ENCODE measurements at places on chromosomes 2 and 18.

GRCh38 chr2:240595381-240596079 is 9.0 kb downstream of the CAPN10 start:
- peak; percentile 6 for DNase-seq

- DNase-seq = peak; percentile 68
Observed at GRCh38 chr2:27663285-27664153, at the start of the genes SLC4A1AP and SUPT7L. Gene SLC4A1AP (plus strand): TSS chr2:27663889. CDS start chr2:27663915, 26 bp downstream. Gene SUPT7L (minus strand): TSS chr2:27663614. CDS start chr2:27662192, 1,422 bp downstream.

- no peak for DNase-seq
Observed at GRCh38 chr2:3681625-3682024, 21.8 kb upstream of the DCDC2C start.

- DNase-seq = no peak
Observed at GRCh38 chr2:190844700-190845401, 35.8 kb upstream of the GLS start.

GRCh38 chr2:98972582-98973167 is 36.6 kb upstream of the CRACDL start:
- no peak for DNase-seq

DNA sequence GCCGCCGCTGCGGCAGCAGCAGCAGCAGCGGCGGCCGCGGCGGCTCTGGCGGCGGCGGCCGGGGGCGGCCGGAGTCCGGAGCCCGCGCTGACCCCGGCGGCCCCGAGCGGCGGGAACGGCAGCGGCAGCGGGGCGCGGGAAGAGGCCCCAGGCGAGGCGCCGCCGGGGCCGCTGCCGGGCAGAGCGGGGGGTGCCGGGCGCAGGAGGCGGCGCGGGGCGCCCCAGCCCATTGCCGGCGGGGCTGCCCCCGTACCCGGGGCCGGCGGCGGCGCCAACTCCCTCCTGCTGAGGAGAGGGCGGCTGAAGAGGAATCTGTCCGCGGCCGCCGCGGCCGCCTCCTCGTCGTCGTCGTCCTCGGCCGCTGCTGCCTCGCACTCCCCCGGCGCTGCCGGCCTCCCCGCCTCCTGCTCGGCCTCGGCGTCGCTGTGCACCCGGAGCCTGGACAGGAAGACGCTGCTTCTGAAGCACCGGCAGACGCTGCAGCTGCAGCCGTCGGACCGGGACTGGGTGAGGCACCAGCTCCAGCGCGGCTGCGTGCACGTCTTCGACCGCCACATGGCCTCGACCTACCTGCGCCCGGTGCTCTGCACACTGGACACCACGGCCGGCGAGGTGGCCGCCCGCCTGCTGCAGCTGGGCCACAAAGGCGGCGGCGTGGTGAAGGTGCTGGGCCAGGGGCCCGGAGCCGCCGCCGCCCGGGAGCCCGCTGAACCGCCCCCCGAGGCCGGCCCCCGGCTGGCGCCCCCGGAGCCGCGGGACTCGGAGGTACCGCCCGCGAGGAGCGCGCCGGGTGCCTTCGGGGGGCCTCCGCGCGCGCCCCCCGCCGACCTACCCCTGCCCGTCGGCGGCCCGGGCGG is 646 bp downstream of the PHLPP1 start:
- peak; percentile 72 for DNase-seq

DNA sequence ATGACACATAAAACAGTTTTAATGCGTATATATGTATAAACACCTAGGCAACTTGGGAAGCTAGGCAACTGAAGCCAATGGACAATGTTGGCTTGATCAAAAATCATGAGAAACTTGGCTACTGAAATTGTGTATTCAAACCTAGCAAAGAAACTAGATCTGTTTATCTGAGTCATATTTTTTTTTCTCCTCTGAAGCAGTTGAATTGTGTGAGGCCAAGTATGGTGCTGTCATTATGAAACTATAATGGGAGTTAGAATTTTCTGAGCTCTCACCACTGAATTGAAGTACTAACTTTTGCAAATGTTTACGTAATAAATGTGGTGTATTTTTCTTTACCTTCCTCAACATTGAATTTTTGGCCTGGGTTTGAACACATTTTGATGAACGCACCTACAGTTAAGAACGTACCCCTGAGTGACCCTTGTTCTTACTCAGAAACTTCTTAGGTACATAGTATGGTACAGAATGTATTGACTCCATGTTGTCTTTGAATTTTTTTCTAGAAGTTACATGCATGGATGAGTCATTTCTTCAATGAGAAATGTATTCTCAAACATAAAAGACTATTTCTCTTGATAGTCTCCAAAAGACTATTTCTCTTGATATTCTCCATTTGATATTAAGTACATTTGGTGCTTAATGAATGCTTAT is 23.8 kb downstream of the CD28 start:
- DNase-seq = no peak

GRCh38 chr18:24632158-24632988 is 171.9 kb downstream of the HRH4 start:
- no peak for DNase-seq

DNA sequence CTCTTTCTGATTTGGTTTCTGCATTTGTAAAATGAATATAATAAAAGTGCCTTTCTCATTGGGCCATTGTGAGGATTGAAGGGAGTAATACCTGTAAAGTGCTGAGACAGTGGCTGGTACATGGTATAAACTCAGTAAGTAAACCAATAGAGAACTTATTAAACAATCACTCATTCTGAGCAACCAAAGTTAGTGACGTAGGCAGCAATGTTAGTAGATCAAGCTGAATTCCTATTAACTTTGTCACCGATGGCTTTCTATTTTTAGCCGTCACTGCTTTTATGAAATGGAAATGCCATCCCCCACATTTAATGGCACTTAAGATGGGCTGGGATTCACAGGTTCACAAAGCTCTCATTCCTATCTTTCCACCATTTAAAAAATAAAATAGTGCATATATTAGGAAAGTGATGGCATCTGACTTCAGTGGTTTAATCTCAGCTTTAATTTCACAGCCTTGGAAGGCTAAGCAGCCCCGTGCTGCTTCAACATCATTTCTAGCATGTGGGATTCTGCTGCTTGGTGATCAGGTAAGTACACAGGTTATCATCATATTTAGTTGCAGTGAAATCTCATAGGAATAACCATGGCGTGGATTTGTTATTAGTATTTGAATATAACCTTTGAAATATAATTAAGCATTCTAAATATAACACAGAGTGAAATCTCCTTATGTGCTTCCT is 17.6 kb upstream of the PPP4R1 start:
- DNase-seq = no peak

GRCh38 chr2:20571644-20572215 is 79.2 kb downstream of the HS1BP3 start:
- DNase-seq = no peak

GRCh38 chr2:9220201-9220600 is 13.6 kb downstream of the ASAP2 start:
- DNase-seq = no peak

GRCh38 chr2:168758970-168759820 is 43.2 kb upstream of the NOSTRIN start:
- DNase-seq = peak; percentile 20

- DNase-seq = no peak
Observed at GRCh38 chr2:3664925-3665324, 6.9 kb downstream of the ALLC start.

GRCh38 chr2:46101557-46102220 is 195.5 kb upstream of the EPAS1 start:
- DNase-seq = no peak

DNA sequence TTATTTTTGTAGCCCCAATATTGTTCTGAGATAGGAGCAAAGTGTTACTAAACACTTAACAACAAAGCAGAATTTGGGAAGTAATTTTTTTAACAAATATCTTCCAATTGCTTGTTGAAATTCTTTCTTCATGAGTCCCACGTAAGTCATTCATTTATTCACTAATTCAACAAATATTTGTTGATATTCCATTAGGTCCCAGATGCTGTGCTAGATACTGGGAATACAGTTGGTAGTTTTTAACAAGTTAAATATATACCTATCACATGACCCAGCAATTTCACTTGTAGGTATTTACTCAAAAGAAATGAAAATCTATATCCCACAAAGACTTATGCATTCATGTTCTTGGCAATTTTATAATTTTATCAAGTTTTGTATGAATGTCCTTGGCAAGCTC is 7.0 kb upstream of the BBS5 start:
- no peak for DNase-seq

DNA sequence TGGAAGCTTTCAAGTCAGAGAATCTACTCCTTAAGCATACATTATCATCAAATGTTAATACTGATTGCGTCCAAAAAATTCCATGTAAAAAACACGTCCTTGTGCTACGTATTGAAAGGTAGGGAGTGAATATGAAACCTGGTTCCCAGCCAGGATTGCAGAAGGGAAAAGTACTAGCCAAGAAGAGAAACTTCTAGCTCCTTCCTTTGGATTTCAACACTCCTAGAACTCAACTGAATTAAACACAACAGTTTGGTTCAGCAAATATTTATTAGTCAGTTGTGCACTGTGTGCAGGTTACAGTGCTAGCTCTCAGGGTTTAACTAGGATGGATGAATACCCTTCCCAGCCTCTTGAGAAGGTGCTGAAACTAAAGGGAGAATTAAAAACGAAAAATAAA is 33.9 kb upstream of the FHL2 start:
- no peak for DNase-seq

- no peak for DNase-seq
Observed at GRCh38 chr2:42008241-42008921, 39.4 kb upstream of the PKDCC start.

DNA sequence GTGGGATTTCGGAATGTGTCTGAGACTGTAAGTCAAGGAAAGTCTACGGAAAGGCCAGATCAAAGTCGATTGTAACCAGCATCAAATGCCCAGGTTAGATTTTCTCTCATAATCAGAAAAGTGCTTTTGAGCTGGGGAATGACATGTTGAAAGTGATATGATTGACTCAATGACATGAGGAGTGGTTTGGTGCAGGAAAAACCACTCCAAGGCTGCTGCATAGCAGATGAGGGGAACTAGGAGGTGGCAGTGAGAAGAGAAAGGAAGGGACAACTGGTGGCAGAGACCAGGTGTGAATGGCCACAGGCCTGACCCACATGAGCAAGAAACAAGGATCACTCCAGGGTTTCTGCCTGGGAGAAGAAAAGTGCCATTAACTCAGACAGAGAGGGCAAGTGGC is 822 bp downstream of the SLC35F6 start:
- no peak for DNase-seq

DNA sequence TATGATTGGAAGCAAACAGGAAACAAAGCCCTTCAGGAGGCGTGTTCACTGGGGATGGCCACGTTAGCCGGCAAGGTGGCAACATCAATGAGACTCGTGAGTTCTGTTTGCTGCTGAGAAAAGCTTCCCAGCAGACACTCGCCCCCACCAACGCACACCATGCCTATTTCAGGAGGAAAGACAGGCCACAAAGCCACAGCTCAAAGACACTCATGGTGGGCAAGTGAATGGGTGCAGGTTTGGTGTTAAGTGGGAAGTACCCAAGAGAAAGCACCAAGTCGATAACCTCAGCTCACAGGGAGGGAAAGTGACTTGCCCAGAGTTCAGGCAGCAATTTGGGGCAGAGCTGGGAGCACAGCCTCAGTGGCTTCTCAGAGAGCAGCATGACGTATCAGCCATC is 10.5 kb upstream of the MTERF4 start:
- DNase-seq = no peak

- DNase-seq = no peak
Observed at GRCh38 chr2:149872041-149872440, 284.5 kb upstream of the MMADHC start.

GRCh38 chr2:127611076-127611925 is 34.7 kb upstream of the GPR17 start:
- DNase-seq = no peak

DNA sequence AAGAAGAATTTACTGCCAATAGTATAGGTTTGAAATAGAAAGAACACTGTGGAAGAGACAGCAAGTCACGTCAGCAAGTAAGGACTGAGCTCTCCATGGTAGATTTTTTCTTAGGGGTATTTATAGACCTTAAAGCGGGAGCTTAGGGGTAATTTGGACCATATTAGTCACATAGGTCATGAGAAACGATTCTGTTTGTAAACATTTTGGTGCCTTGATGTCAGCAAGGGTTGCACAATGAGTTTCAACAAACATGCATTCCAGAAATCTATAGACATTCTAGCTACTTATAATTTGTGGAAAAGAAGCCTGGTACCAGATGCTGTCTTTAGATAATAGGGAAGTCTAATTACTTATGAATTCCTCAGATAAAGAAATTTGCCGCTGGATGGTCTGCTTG is 624.7 kb downstream of the TDRD15 start:
- DNase-seq = no peak

- no peak for DNase-seq
Observed at GRCh38 chr2:200850512-200851256, 13.8 kb downstream of the CLK1 start.

- no peak for DNase-seq
Observed at GRCh38 chr2:235430366-235431083, 63.3 kb upstream of the AGAP1 start.

DNA sequence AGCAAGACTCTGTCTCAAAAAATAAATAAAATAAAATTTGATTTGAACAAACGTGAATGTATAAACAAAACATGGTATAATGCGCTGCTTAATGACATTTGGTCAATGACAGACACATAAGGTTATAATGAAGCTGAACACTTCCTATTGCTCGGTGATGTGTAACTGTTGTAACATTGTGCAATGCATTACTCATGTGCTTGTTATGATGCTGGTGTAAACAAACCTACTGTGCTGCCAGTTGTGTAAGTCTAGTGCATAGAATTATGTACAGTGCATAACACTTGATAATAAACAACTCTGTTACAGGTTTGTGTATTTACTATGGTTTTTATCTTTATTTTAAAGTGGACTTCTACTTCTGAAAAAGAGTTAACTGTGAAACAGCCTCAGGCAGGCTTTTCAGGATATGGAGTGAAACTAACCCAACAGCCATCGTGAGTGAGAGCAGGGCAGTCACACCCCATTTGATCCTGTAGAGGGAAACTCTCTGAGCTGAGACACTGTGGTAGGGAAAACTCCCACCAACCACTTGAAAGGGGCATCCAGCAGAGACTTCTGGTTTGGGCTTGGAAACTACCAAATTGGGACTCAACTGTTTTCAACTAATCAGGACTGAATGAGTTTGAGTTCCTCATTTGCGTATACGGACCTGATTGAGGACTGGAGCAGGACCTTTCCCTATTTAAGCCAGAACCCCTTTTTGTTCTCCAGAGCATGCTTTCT is 8.7 kb upstream of the RPRD1A start:
- DNase-seq = no peak

DNA sequence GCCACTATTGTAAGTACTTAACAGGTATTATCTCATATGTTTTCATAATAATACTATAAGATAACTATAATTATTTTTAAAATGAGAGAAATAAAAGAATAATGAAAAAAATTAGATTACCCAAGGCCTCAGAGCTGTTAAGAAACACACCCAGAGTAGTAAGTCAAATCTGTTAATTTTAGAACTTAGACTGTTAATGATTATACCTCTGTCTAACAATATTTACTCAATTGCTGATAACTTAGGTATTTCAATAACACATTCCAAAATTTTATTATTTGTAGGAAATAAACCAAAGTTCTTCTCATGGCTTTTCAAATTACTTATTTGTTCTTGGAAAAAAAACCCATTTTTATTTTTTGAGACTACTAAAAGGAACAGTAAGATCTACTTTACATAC is 227.5 kb upstream of the KCNH7 start:
- no peak for DNase-seq

DNA sequence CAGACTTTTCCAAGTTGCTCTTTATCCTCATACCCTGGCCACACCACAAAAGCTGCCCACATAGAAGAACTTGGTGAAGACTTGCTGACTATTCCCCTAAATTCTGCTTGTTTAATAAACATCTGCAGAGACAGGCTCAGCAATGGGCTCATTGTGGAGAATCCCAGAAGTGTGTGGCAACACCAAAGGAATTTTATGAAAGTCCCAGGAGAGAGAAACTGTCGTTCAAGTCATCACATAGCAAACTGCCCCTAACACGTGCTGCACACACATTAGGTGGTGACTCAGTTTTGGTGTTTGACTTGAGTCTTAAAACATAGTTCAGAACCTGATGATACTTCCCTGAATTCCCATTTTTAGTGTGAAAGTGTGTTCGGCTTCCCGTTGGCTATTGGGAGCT is 38.6 kb downstream of the CYP1B1 start:
- no peak for DNase-seq
